ENCODE measurements at places on chromosomes 5 and 9. TPM values are rescaled to one million over a fixed set of nuclear protein-coding genes. Genes with fewer than 3 reads are reported as not detected.

The IER5L gene
- total RNA-seq = 8.7 TPM

The CCDC192 gene
- total RNA-seq = not detected

The AGXT2 gene
- total RNA-seq = not detected

DNA sequence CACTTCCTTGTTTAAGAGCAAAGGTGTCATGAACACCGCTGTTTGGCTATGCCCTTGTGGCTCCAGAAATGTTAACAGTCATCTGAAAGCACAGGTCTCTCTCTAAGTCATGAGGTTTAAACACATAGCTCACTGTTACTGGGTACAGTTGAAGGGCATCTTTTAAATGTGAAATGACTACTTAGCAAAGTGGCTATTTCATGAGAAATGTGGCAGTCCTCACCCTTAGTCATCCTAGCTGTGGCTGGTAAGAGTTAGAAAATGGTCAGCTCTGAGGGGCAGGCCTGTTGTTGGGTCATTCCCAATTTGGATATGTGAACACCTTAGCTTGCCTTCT is 24.2 kb upstream of the TMEM171 start:
- H3K4me1 ChIP-seq = no peaks in the 10 kb centered on the region
- H3K4me3 ChIP-seq = no peak overlapping the region
- H3K27ac ChIP-seq = no peak overlapping the region
- no peaks in the 10 kb centered on the region for H3K27me3 ChIP-seq
- H3K36me3 ChIP-seq = peaks cover 4% of the 10 kb centered on the region

- H3K4me3 ChIP-seq = peak overlapping the region; percentile 15
- no peaks in the 10 kb centered on the region for H3K36me3 ChIP-seq
- H3K4me1 ChIP-seq = no peaks in the 10 kb centered on the region
- H3K27ac ChIP-seq = no peak overlapping the region
Measured at GRCh38 chr9:1083325-1083913, 33.3 kb downstream of the DMRT2 start.

DNA sequence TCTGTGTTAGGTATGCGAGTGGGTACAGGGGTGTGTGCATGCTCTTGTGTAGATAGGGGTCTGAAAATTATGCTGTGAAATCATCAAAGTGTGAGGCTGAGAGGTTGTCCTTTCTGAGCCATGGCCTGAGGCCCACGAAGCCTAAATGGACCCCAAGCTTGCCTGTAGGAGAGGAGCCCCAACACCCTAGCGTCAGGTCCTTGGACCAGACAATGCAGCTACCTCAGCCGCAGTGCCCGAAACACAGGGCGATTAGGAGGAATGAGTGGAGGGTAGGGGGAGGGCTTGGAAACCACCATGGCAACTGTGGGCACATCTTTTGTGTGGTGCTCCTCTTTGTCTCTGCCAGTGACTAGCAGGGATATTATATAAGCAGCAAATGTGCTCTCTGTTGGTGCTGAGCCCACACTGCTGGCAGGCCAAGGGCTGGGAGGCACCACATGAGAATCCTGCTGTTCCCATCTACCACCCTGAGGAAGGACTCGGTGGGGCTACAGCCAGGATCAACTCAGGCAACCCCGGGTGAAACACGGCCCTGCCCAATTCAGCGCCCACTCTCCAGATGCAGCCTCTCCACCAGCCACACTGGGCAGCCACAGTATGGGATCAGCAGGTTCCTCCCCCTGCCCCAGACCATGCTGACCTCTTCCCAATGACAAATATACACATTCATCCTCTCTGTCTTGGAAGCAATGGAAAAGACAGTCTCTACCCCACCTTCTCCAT is 84.6 kb upstream of the FSTL4 start:
- H3K4me1 ChIP-seq = no peaks in the 10 kb centered on the region
- no peak overlapping the region for H3K27ac ChIP-seq
- no peaks in the 10 kb centered on the region for H3K36me3 ChIP-seq

DNA sequence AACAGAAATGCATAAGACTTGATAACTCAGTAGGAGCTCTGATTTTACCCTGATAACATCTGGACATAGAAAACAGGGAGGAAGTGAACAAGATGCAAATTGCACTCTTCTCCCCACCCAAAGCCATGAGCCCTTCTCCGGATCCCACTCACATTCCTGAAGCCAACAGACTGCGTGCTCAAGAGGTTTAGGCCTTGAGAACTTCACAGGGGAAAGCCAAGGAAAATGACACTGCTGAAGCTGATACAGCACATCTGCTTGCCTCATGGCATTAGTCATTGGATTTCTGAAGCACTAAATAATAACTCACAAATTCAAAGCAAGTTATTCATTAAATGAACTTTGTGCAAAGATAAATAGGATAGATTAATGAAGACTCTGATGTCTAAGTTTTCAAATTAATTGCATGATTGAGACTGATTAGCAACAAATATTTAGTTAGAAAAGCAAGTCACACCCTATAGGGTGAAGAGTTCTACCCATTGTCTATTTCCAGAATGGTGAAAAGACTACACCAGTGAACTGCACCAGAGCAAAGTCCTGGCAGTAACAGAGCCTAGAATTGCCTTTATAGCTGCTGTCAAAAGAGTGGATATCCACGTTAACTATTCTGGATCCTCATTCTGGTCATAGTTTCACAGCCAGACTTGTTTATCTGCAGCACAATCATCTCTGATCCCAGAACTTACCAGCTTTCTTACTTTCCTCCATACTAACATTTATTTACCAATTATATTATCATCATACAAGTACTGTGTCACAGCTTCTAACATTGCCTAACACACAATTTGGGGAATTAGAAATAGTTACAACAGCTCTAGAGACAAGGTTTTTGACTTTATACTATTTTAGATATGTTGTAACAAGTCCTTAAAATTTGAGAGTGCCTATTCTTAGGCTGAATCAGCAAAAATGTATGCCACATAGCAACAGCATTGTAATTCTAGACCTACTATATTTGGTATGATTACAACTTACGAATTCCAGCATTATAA is 432.1 kb upstream of the RGMB start:
- no peak for DNase-seq
- H3K27ac ChIP-seq = no peak overlapping the region
- H3K36me3 ChIP-seq = no peaks in the 10 kb centered on the region

DNA sequence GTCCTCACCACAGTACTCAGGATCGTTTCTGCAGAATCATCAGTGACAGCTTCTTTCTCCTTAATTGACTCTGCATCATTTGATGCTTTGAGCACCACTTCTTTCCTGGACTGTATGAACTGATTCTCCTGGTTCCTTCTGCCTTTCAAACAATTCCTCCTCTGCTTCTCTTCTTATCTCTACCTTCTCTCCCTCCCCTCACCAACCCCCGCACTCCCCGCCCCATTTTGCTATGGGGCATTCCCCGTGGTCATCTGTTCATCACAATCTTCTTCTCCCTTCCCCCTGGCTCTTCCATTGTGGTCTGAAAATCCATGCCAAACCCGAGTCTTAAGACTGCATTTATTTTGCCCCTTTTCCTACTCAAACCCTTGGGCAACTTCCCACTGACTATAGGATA is 57.9 kb downstream of the FAM78A start:
- DNase-seq = no peak
- H3K4me1 ChIP-seq = no peaks in the 10 kb centered on the region
- H3K27ac ChIP-seq = no peak overlapping the region
- peaks cover 57% of the 10 kb centered on the region for H3K36me3 ChIP-seq
- H3K27me3 ChIP-seq = no peaks in the 10 kb centered on the region

GRCh38 chr9:125537442-125538091 is 169.4 kb downstream of the MAPKAP1 start:
- H3K27ac ChIP-seq = peak overlapping the region; percentile 28
- peaks cover 9% of the 10 kb centered on the region for H3K36me3 ChIP-seq
- H3K4me1 ChIP-seq = peaks cover 22% of the 10 kb centered on the region

DNA sequence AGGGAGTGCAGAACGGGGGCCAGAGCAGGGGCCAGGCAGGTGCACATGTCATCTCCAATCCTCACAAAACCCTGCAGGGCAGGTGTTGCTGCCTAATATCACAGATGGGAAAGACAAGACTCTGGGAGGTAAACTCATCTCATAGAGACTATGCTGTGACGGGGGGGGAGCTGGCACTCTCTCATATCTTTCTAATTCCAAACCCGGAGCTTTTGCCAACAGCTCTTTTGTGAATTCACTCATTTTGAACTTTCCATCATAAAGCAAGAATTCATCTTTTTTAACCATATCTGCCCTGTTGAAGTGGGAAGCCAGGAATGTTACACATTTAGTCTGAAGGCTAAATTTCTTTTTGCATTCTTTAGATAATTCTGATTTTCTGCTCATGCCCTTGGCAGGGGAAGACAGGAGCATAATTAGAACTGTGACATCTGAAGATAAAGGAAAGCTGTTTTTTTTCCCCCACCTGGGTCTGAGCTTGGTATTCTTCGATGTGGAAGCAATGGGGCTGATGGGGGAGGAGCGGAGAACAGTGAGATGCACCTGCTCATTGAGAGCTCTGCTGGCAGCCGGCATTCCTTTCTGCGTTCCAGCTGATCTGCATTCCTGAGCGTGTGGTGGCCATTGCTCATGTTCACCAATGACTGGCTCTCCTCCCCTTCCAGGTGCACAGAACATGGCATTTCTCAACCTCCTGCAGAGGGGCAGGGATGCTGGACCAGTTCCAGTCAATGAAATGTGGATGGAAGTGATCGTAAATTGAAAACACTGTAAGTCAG is 159.2 kb downstream of the NSG2 start:
- H3K27me3 ChIP-seq = no peaks in the 10 kb centered on the region
- H3K27ac ChIP-seq = no peak overlapping the region
- H3K36me3 ChIP-seq = no peaks in the 10 kb centered on the region
- DNase-seq = no peak

DNA sequence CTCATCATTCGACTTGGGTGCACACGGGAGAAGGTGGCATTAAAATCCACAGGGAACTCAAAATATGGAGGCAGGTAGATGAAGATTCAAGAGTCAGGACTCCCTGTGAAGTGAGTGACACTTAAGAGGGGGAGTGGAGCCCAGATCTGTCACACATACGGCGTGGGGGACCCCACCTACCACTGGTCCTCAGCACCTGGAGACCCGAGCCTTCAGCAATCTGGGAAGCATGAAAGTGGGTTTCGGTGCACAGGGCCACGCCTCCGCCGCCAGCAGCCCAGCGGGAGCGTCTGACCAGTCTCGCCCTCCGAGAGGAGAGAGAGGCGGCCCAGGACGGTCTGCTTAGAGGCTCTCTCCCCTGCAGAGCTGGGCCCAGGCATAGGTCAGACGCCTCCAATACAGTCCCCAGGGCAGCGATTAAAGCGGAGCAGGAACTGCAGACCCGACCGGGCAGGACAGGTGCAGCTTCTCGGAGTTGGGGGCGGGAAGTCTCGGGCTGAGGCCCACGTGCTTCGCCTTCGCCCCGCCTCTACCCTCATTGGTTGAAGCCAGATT is 639 bp upstream of the SLC2A8 start:
- peak overlapping the region; percentile 79 for H3K4me3 ChIP-seq
- H3K36me3 ChIP-seq = peaks cover 12% of the 10 kb centered on the region
- DNase-seq = no peak
- H3K27me3 ChIP-seq = no peaks in the 10 kb centered on the region
- peak overlapping the region; percentile 39 for H3K27ac ChIP-seq
- H3K4me1 ChIP-seq = peaks cover 22% of the 10 kb centered on the region

GRCh38 chr9:91100878-91101450 is 260.8 kb downstream of the AUH start:
- H3K27me3 ChIP-seq = no peaks in the 10 kb centered on the region
- DNase-seq = no peak
- peaks cover 24% of the 10 kb centered on the region for H3K4me1 ChIP-seq
- H3K27ac ChIP-seq = peak overlapping the region; percentile 27

DNA sequence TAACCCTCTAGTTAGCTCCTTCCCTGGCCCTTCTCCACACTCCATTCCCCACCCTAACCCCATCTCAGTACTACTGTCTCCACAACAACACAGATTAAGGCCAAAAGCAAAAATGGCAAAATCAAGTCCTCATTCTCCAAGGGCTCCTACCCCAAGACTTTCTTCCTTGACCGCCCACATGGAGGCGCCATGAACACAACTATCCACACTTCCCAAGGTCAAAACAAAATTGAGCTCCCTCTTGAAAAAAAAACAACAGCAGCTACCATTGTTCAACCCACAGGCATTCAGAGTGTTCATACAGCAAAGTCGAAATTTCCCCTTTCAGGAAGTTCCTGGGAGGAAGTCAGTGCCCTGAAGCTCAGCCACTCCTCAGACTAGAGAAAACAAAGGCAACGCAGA is 54.4 kb downstream of the GNAQ start:
- peaks cover 57% of the 10 kb centered on the region for H3K4me1 ChIP-seq
- DNase-seq = peak; percentile 55
- H3K27me3 ChIP-seq = no peaks in the 10 kb centered on the region
- no peak overlapping the region for H3K4me3 ChIP-seq
- peaks cover 6% of the 10 kb centered on the region for H3K36me3 ChIP-seq

- H3K4me1 ChIP-seq = peaks cover 6% of the 10 kb centered on the region
- no peak for DNase-seq
- H3K27me3 ChIP-seq = no peaks in the 10 kb centered on the region
- no peaks in the 10 kb centered on the region for H3K36me3 ChIP-seq
- no peak overlapping the region for H3K4me3 ChIP-seq
- no peak overlapping the region for H3K27ac ChIP-seq
Measured at GRCh38 chr9:74645007-74645639, 148.0 kb downstream of the RORB start.

DNA sequence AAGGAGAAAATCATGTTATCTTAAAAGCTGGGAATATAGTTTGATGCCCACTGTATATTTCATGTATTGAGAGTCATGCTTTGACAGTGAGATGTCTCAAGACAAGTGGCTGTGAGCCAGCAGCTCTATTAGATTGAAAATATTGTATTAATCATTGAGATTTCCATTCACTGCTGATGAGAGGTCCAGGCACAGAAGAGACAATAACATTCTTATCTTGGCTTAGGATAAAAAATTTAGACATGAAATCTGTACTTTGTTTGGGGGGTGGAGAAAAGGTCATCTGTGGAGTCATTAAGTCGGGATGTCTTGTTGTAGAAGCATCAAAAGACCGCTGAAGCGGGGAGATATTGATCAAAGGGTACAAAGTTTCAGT is 97.9 kb upstream of the EQTN start:
- peaks cover 20% of the 10 kb centered on the region for H3K4me1 ChIP-seq
- H3K36me3 ChIP-seq = no peaks in the 10 kb centered on the region
- H3K4me3 ChIP-seq = no peak overlapping the region
- no peaks in the 10 kb centered on the region for H3K27me3 ChIP-seq

Measured in lower lobe of right lung (tissue), 2 donors.